ENCODE measurements at places on chromosomes 7 and 10.

GRCh38 chr10:124523901-124524300 is 62.3 kb downstream of the LHPP start:
- no peak for DNase-seq

DNA sequence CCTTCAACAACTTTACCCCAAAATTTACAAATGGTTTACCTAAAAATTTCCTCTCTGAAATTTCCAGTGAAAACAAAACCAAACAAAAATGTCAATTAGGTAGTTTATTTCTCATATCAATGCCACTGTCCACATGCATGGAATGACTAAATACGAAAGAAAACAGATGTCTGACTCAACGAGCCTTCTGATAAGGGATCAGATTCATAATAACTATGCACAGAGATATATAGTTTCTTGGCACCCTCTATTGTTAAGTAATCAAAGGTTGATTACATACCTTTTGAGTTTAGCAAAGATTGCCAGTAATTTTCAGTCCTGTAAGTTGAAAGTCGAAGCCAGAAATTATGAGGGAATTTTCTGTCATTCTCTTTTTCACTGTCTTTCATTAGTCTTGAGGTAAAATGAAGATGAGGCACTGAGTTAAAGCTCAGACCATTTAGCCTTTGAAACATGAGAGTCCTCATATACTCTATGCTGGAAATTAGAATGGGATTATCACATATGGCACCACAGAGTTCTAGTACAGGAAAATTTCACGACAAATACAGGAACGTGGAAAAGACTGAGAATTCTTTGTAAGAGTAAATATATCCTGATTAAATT is 519.1 kb upstream of the ANKRD30A start:
- DNase-seq: no peak

DNA sequence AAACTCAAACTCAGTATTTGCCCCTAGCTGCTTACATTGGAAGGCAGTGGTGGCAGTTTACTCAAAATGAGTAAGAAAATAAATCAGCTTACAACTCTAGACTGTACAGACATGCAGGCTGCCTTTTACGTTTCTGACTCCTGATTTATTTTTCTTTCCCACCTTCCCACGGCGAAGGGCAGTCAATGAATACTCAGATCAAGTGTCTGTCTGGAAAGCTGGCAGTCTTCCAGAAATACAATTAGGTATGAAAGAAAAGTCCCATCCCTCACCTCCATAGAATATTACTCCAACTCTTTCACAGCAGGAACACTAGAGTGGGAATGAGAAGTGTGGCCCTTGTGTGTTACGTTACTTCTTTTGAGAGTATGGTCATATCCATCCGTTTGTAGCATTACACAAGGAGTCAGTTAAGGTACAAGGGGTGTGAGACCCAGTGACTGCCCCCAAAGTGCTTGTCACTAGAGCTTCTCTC is 1.3 kb upstream of the PAPSS2 start:
- DNase-seq: no peak

GRCh38 chr7:114539575-114539974 is 125.0 kb downstream of the FOXP2 start:
- DNase-seq: no peak

- no peak for DNase-seq
Measured at GRCh38 chr10:510415-510881, 179.0 kb downstream of the DIP2C start.

- no peak for DNase-seq
Measured at GRCh38 chr7:93219868-93220267, 6.4 kb downstream of the HEPACAM2 start.

DNA sequence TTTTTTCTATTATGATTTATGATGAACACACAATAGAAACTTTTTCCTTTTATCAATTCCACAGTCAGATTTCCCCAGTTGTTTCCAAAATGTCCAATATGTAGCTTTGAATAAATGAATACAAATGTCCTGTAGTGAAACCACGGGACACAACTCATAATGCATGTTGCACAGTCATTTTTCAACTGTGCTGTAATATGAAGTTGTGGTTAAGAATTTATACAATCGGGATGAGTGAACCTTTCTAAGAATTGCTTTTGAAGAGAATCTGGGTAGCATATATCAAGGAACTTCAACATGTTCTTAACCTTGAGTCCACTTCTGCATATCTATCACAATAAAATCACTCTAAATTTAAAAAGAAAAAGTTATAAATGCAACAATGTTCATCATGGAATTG is 14.6 kb upstream of the ST7 start:
- no peak for DNase-seq

DNA sequence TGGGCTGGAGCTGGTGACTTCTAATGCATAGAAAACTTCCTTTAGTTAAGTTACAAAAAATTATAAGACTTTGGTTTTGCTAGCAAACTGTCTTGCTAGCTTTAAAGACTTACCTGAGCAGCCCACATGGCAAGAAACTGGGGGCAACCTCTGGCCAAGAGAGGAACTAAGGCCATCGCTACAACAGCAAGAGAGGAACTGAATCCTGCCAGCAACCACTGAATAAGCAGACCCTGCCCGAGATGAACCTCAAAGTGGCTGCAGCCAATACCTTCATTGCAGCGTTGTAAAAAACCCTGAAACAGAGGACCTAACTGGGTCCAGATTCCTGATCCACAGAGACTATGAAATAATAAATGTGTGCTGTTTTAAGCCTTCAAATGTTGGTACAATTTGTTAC is 54.6 kb upstream of the STARD3NL start:
- no peak for DNase-seq

DNA sequence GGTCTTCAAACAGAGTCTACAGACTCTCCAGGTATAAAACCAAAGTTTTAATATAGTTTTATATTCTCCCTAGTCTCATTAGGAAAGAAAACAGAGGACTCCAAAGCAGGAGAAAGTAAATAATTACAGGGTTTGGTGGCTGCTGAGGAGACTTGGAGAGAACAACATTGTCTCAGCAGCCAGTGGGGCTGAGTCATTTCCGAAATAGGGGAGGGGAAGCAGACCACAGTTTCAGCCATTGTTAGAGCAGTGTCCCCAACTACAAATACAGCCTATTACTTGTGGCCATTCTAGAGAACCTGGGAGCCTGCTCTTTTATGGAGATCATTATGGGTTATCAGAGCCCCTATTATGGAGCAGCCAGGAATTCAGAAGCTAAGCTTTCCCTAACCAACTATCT is 44.2 kb upstream of the A1CF start:
- DNase-seq: no peak

GRCh38 chr7:152640829-152641228 is 35.1 kb downstream of the XRCC2 start:
- no peak for DNase-seq

GRCh38 chr10:50917486-50917885 is 32.1 kb upstream of the A1CF start:
- no peak for DNase-seq

DNA sequence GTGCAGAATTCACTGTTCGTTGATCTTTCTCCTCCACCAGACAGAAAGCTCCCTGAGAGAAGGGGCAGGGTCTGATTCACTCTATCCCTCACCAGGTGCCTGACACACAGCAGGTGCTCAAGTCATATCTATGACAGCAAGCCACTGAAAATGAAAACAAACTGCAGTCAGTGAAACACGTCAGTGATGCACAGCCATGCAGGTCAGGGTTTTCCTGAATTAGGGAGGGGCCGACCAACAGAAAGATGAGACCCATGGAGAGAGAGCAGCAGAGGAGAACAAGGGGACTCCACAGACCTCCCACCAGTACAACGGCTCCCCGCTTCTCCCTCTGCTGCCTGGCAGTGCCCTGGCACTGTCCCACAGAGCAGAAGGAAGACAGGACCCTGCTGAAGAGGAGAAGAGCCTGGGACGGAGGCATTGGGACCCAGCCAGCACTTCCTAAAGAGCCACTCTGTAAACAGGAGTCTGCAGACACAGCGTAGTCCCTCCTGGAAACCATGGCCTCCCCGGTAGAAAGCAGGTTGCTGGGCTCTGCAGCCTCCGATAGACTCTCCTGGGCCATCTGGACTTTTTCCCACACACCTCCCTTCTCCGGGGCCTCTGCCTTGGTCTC is 50.3 kb downstream of the FAM53B start:
- DNase-seq: no peak

DNA sequence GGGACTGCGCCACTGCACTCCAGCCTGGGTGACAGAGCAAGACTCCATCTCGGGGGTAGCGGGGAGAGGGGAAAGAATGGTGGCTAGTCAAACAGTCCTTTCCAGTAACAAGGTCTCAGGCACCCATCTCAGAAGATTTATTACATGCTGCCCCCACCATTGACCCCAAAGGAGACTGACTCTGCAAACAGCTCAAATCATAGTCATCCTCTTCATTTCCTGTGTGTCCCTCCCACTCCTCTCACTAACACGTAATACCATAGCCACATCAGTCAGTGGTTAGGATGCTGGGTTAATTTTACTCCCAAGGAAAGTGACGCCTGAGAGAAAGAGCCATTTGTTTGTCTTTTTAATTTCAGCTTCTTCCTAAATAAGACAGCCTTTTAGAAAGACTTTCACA is 56.6 kb upstream of the BET1 start:
- DNase-seq: no peak

DNA sequence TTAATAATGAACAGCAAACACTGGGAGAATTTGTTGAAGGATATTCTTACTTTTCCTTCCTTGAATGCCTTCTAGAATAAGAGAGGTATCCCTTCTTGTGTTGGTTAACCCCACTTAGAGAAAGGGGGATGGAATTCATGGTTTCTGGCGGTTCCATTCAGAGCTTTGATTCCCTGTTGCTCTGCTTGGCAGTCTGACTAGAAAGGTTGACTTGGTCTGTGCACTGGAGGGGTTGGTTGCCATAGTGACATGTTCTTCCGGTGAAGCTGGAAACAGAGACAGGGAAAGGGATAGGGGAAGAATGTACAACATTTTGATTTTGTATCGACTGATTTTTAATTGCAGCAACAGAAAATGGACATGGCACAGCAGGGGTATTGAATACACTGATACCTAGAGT is 2.5 kb downstream of the TMEM178B start:
- DNase-seq: no peak

DNA sequence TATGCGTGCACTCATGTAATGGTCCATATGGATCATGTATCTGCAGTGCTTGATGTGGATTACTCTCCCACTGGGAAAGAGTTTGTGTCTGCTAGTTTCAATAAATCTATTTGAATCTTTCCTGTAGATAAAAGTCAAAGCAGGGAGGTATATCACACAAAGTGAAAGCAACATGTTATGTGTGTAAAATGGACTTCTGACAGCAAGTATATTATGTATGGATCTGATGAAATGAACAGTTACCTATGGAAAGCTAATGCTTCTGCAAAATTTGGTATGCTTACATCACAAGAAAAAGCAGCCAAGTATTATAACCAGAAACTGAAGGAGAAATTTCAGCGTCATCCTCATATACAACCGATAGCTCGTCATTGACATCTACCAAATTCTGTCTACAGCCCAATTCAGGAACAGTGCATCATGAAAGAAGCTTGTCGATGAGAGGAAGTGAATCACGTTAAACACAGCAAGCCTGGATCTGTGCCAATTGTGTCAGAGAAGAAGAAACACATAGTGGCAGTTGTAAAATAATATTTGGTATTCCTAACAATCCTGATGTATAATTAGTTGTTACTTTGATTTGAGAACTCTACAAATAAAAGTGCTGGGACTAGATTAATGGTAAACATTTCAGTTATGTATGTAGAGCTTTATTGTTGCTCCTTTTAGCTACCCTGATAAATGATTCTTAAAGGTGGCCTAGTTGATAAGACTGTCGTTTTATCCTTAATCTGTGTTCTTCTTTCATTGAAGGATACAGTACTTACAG is 14.2 kb upstream of the SYPL1 start:
- DNase-seq: no peak

GRCh38 chr10:103545771-103546281 is 52.3 kb downstream of the NEURL1 start:
- no peak for DNase-seq

- DNase-seq: no peak
Measured at GRCh38 chr7:35032166-35032565, 5.1 kb downstream of the DPY19L1 start.

- DNase-seq: no peak
Measured at GRCh38 chr10:131745591-131745990, 155.2 kb upstream of the PPP2R2D start.

DNA sequence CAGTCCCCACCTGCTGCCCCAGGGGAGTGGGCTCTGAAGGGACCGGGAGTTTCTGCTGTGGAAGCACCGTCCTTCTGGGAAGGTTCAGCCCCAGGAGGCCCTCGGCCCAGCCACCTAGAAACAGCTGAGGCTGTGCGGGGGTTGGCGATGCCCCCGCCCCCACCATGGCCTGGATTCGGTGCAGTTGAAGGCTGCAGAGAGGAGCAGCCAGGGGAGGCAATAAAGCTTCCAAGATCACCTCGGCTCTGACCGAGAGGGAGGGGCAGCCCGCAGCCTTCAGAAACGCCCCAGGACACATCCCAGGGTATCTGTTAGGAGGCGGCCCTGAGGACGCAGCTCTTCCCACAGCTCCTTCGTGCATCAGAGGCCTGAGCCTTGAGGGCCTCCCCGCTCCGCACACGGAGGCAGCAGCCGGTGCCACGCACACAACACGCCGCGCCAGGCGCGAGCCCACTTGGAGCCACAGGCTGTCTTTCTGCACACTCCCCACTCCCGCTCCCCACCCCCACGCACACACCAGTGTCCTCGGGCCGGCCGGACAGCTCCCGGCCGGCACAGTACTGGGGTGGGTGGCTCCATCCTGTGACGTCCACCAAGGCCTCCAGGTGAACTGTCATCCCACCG is 1.6 kb downstream of the KNDC1 start:
- no peak for DNase-seq

Data from memory B cell (primary cell).